GM10248 (cell line): ENCODE measurements at places on chromosomes 4 and X.
A peak's percentile ranks its signal among the peaks of the same experiment; 100 is the strongest.

GRCh38 chr4:10066206-10066605 is 44.9 kb upstream of the SLC2A9 start:
- DNase-seq: no peak

- peak; percentile 4 for DNase-seq
Observed at GRCh38 chr4:67198727-67199126, 346.6 kb downstream of the CENPC start.

DNA sequence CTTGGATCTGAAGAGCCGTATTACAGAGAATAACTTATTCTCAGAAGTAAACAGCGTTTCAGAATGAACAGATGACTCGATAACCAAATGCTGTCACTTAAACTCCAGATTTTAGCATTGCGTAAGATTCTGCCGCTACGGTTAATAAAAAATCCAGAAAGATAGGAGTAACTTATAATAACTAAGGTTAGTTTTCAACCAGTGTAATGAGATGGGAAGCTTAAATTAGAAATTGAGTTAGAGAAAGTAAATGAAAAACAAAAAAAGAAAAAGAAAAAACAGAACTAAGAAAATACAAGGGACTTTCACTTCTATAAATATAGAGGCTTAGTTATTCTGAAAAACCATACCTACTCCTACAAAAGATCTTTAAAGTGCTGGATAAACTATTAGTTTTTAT is 13.1 kb upstream of the PARM1 start:
- DNase-seq: no peak

- no peak for DNase-seq
Observed at GRCh38 chr4:181952478-181952877, 290.7 kb upstream of the TENM3 start.

GRCh38 chr4:21507439-21507838 is 441.1 kb downstream of the KCNIP4 start:
- no peak for DNase-seq

GRCh38 chr4:84597450-84597849 is 14.5 kb downstream of the CDS1 start:
- DNase-seq: no peak

GRCh38 chr4:182705389-182705788 is 211.8 kb downstream of the DCTD start:
- no peak for DNase-seq

DNA sequence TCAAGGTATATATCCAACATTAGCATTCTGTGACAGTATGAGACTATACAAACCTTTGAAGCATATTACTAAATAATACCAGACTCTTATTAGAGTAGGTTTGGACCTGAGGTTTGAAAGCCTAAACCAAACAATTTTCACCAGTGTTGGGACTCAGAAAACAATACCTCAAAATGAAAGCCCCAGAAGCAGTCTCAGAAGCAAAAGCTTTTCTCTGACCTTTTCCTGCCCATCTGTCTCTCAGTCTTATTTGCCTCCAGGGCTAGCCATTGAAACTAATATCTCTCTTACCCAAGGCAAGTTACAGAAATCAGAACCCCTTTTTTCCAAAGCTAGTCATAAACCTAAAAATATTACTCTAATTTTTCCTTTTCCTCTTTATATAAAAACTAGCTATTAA is 163.3 kb downstream of the PTCHD1 start:
- no peak for DNase-seq

DNA sequence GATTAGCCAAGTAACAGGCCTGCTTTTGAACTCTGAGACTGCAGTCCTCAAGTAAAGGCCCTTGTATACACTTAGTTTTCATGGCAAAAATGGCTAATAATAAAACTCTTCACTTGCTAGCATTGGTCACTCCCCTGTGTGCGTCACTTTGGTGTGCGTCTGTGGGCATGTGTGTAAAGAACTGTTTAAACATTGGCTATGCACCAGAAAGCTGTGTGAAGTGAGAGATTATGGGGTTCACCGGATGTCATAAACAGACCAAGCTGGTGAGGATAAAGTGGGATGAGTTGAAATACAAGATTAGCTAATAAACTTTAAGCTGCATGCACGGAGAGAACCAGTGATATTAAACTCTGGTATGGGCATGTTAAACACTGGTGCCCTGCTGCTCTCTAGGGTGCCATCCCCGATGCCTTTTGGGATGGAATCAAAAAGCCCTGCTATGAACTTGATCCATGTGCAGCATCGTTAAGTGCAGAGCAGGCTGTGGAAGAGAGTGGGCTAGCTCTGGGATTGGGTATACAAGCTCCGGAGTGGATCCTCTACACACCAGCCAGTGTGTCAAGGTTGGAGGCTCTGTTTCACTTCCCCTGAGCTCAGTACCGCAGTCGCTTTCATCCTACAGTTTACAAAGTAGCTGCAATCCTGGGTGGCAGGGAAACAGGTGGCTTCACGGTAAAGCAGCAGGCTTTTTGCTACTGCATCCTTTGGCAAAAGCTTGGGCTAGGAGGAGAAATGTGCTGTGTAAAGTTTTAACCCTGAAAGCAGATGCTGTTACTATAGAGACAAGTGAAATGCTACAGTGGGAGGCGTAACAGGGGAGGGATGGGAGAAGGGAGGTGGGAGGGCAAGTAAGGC is 108.3 kb upstream of the SLC4A4 start:
- DNase-seq: no peak

DNA sequence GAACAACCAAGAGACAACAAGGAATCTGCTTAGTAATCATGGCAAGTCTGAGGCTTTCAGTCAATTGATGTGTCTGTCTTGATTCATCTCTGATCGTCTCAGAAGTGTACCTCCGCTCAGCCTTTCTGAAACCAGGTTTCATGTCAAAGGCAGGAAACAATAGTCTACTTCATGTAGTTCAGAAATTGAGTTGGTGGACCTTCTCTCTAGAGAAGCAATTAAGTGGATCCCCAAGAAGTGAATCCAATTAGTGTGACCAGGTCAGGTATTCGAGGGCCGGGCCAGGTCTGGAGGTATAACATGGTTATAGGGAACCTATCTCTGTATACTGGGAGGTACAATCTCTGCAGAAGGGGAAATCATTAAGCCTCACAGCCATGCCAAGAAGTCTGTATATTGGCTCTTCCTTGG is 32.0 kb downstream of the DAPP1 start:
- DNase-seq: peak; percentile 40

DNA sequence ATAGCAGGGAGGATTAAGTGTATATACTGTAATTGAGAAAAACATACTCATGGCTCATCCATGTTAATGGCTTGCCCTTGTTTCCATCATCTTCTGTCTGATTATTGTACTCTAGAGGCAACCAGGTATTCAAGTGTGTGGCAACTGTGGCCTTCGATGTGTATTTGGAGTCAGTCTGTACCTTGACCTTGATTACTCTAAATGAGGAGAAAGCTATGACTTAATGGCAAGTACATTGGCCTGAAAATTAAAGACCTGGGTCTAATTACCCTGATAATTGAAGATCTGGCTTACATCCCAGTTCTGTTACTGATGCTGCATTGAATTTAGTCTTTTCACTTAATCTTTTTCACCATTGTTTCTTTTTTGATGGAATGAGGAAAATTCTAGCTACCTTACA is 409.2 kb downstream of the CCSER1 start:
- DNase-seq: no peak

GRCh38 chrX:68480969-68481368 is 17.9 kb upstream of the YIPF6 start:
- no peak for DNase-seq
